ENCODE measurements at places on chromosomes 12 and 14.

DNA sequence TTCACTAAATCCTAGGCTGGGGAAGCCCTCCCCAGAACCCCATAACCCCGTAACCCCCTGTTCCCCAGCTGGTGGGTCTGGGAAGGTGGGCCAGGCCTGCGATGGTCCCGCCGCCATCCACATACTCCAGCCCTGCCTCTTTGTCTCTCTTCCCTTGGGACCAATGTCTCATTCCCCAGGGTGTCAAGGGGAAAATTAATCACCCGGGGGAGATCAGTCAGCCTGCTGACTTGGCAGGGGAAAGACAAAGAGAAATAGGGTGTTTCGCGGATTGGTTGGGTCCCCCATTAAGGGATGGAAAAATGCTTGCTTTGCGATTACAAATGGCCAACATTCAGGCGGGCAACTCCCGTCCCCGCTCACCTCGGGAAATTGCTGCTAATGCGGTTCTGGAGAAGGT lies 60.6 kb upstream of the LHX5 start:
- no peak for DNase-seq

DNA sequence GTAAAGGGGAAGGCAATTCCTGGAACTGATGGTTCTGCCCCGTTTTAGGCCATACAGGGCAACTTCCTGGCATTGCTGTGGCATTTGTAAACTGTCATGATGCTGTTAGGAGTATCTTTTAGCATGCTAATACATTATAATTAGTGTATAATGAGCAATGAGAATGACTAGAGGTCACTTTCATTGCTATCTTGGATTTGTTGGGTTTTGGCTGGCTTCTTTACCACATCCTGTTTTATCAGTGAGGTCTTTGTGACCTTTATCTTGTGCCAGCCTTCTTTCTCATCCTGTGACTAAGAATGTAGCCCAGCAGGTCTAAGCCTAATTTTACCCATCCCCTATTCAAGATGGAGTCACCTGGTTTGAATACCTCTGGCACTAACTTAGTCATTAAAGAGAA lies 51.2 kb downstream of the TESPA1 start:
- DNase-seq: no peak

- DNase-seq: no peak
Observed at GRCh38 chr12:90741611-90742010, 213.4 kb downstream of the CCER1 start.

DNA sequence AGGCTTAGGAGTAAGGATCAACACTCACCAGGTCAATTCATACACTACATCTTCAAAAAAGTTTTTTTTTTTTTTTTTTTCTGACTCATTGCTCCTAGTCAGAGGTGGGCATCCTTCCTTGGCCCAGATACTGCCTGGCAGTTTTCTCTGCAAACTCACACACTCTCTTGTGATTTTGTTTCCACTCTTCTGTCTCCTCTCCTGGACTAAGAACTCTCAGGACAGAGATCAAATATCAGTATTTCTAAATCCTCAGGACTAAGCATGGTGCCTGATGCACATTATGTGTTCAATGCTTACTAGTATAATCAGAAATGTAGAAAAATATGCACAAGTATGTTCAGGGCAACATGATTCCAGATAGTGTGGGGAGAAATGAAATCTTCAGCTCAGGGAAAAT lies 10.2 kb upstream of the PAH start:
- DNase-seq: no peak

DNA sequence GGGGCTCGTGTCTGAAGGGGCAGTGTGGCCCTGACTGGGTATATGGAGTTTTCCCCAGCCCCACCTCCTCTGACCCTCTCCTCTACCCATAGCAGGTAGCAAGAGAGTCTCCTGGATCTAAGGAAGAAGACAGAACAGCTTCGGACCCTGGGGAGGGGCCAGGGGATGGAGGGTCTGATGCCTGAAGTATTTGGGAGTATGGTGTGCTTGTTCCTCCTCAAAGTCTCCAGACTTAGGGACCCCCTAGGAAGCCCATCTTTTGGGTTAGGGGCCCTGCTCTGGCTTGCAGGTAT lies 579 bp upstream of the HOXC8 start:
- no peak for DNase-seq

DNA sequence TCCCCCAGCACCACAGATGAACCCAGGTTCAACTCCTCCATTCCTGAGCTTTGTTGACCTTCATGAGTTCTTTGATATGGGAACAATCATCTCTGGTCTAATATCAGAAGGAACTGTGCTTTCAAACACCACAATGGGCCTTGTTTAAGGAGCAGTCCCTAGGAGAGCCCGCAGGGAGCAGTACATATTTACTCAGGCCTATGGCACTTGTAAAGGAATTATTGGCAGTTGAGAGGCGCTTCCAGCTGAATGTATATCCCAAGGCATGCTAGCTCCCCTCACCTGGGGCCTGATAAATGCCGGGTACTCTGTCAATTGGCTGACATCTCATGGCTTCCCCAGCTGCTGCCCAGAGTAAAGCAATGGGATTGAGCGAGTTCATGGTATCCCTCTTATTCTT lies 76.2 kb downstream of the ZFP36L1 start:
- DNase-seq: no peak

DNA sequence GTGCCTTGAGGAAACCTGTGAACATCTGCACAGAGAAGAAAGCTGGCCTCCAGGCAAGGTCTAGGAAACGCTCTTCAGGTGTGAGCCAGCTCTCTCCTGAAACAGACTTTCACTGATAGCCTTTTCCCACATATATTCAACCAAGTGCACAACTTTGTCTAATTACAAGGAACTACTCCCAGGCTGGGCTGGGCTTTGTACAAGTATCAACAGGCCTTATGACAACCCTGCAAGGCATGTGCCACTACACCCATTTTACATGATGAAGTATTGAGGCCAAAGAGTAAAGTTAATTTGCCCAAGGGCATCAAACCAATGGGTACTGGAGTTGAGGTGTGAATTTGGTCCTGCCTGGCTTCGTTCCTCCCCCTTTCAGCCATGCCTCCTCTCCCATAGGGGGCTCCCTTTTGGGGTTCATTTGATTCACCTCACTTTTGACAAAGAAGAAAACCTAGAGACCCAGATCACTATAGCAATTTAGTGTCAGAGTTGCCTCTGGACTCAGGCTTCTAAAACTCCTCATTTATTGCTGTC lies 2.1 kb downstream of the CSRP2 start:
- DNase-seq: no peak

- DNase-seq: no peak
Observed at GRCh38 chr12:101854747-101855146, 22.6 kb upstream of the DRAM1 start.

DNA sequence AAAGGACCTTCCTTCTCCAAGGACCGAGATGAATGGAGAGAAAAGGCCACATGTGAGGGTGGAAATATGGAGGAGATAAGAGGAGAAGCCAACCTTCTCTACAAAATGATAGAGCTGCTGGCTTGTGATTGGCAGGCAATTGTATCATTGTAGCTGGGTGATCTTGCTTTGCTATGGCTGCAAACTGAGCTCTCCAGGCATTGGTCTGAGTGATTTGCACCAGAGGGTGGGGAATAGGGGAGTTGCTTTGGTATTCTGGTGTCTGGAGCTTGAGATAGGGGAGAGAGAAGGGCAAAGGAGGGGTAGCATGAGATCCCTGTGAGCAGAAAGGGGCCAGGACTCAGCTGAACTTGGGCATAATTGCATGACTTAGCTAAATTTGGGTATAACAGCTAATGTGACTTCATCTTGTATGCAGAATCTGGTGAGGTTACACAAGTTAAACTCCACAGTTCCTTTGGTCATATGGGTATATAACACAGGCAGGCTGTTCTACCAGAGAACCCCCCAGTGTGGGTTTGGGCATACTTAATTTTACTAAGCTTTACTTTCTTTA lies 72.0 kb downstream of the FOS start:
- DNase-seq: no peak

DNA sequence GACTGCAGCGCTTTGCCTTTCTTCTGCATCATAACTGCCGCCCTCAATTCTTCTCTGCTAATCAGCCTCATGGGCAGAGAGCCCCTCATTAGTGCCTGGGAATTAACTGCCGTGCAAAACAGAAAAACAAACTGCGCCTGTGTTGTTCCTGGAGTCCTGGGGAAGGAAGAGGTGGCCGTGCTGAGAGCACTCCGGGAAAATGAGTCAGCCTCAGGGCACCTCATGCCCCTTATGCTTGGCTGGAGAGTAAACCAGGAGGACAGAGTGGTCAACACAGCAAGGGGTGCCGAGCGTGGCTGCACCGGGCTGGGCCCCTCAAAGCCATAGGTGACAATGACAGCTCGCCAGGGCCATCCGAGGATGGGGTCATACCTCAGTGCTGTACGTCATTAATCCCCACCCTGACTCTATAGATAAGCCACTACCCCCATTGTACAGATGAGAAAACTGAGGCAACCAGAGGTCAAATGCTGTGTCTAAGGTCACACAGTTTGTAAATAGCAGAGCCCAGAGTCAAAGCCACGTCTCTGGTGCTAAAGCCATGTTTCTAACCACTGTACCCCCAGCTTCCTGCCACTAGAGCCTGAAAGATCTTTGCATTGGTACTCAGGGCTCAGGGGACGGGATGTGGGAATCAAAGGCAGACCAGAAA lies 74.4 kb downstream of the RIMBP2 start:
- no peak for DNase-seq

Data from activated T-cell treated with anti-CD3 and anti-CD28 coated beads for 24 hours (primary cell).